Retinal pigment epithelial cell (primary cell): ENCODE measurements at places on chromosomes 4 and X.
A peak's percentile ranks its signal among the peaks of the same experiment; 100 is the strongest.

- DNase-seq: no peak
These were observed 44.2 kb downstream of the CCNI start for GRCh38 chr4:77031544-77031943.

GRCh38 chr4:100782356-100782755, 264.5 kb upstream of the EMCN start:
- DNase-seq: no peak

GRCh38 chr4:115575851-115576250, 462.4 kb upstream of the NDST4 start:
- peak; percentile 0 for DNase-seq

- DNase-seq: no peak
These were observed 229.0 kb downstream of the PABPC4L start for GRCh38 chr4:133972586-133972985.

GRCh38 chr4:7717946-7718490, 221.6 kb downstream of the AFAP1 start:
- no peak for DNase-seq

DNA sequence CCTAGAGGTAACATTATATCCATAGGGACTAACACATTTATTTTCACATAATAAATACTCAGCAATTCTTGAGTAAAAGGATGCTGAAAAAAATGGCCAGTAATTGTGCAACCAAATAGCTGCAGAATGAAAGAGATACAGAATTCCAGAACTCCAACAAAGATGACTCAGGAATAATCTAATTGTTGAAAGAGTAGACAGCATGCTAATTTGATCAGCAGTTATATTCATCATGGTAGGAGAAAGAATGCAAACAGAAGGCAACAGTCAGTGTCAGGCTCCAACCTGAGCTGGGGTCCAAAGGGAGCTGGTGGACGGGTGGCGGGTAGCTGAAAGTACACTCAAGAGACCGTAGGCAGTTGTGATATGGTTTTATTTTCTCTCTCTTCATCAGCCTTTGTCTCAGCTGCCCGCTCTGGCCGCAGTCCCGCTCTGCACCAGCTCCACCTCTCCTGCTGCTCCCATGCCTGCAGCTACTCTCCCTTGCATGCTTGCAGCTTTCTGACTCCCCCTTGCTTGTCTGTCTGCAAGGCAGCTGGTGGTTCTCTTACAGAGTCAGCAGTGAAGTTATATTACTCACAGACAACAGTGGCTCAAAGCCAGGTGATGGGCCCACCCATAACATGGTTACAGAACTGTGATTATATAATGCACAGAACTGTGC, 1150.1 kb downstream of the STIM2 start:
- peak; percentile 2 for DNase-seq

DNA sequence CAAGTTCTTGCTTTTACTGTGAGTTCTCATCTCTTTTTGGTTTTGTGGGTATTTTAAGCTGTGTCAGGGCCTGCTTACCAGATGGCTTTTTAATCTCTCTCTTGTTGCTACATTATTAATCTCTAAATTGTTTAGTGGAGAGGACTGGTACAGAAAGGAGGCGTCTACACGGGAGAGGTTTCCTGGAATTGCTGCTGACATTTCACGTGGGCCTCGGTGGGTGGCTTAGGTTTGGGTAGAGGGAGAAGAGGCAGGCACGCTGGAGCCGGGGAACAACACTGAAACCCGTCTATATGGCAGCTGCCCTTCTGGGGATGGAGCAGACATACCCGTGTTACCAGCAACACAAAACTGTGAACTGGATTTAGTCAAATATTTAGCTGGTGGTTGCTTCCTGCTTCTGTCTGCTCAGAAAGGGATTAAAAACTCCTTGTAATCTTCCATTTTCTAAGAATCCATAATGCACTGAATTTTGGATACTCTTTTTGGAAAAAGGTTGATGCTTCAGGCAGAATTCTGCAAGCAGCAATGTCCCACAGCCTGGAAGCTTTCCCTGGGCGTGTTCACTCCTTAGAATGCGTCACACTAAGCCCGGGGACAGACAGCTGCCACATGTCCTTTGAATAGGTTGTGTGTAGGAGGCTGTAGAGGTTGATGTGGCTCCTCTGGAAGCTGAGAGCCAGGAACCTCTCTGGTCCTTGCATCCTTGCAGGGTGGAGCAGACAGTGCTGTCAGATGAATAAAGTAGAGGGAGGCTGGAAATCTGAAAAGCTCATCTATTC, 199.8 kb upstream of the GATB start:
- no peak for DNase-seq

GRCh38 chrX:30967516-30967915, 78.5 kb upstream of the TAB3 start:
- peak; percentile 44 for DNase-seq

GRCh38 chrX:41779941-41780340, 56.0 kb downstream of the GPR82 start:
- DNase-seq: no peak

GRCh38 chrX:50638123-50638522, 167.5 kb upstream of the DGKK start:
- no peak for DNase-seq

- no peak for DNase-seq
These were observed 127.3 kb upstream of the AMOT start for GRCh38 chrX:112967903-112968302.

DNA sequence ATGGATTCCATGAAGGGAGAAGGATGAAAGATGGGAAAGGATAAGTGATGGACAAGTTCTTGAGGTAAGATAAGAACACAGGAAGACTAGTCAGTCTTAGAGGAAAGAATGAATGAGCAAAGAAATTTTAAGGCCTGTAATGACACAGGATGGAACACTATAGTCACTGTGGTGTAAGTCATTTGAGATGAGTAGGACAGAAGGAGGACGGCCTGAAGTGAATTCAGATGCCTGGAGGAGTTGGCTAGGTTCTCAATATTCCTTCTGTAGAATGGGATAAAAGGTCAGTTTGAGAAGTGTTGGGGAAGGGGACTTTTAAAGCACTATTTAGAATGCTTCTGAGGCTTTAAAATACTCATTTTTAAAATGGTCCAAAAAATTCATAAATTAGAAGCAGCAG, 3.9 kb downstream of the MSMO1 start:
- DNase-seq: no peak

GRCh38 chr4:174874898-174875297, 43.3 kb upstream of the ADAM29 start:
- no peak for DNase-seq

- DNase-seq: no peak
These were observed 34.4 kb downstream of the SAGE1 start for GRCh38 chrX:135927897-135928296.
